ENCODE measurements at places on chromosomes 6 and 20. TPM values are rescaled to one million over a fixed set of nuclear protein-coding genes. Genes with fewer than 3 reads are reported as not detected.

TAGAP gene
- total RNA-seq, result 2.0 TPM

CENPQ gene
- total RNA-seq, result 5.3 TPM

FAM83C gene
- not detected for total RNA-seq

RALGAPA2 gene
- 28.5 TPM for total RNA-seq

MUCL3 gene
- total RNA-seq, result not detected

DEFB132 gene
- total RNA-seq, result not detected

MTFR2 gene
- total RNA-seq, result 0.70 TPM

TCF21 gene
- 7.5 TPM for total RNA-seq

RBCK1 gene
- 43.6 TPM for total RNA-seq

CD40 gene
- total RNA-seq, result 14.9 TPM

TTK gene
- 0.52 TPM for total RNA-seq

Measured in right atrium auricular region (tissue), 2 donors.